ENCODE measurements at places on chromosomes 3 and 15.

DNA sequence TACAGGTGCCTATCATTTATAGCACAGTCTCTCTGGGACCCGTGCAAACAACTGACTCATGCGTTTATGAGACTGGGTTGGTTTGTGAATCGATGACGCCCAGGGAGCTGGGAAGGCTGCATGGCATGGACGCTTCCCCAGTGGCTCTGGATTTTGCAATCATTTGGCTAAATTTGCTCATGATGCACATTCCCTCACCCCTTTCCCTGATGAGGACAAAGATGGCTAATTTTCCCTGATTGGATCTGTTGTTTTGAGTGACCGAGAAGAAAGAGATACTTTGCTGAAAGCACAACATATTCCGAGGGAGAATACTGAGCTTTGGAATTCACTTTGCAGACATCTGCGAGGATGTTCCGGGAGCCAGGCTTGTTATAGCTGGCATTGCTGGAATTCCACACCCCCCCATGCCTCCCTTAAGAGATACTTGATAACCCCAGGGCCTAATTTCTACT lies 51.1 kb downstream of the CGNL1 start:
- no peak for DNase-seq

GRCh38 chr3:87706176-87706575 lies 352.6 kb downstream of the CGGBP1 start:
- no peak for DNase-seq

DNA sequence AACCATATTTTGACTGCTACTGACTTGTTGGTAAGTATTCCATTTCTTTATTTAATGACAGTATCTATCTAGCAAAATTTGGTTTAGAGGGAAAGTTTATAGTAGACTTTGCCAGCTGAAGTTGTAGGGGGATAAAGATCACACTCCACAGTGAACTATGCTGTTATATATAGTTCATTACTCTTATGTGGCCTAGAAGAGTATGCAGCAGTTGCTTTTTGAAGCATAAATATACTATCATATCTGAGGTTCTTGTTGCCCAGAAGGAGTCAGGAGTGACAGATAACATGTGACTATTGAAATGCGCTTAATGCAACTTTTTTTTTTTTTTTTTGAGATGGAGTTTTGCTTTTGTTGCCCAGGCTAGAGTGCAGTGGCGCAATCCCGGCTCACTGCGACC lies 25.6 kb upstream of the MCF2L2 start:
- DNase-seq, result no peak

DNA sequence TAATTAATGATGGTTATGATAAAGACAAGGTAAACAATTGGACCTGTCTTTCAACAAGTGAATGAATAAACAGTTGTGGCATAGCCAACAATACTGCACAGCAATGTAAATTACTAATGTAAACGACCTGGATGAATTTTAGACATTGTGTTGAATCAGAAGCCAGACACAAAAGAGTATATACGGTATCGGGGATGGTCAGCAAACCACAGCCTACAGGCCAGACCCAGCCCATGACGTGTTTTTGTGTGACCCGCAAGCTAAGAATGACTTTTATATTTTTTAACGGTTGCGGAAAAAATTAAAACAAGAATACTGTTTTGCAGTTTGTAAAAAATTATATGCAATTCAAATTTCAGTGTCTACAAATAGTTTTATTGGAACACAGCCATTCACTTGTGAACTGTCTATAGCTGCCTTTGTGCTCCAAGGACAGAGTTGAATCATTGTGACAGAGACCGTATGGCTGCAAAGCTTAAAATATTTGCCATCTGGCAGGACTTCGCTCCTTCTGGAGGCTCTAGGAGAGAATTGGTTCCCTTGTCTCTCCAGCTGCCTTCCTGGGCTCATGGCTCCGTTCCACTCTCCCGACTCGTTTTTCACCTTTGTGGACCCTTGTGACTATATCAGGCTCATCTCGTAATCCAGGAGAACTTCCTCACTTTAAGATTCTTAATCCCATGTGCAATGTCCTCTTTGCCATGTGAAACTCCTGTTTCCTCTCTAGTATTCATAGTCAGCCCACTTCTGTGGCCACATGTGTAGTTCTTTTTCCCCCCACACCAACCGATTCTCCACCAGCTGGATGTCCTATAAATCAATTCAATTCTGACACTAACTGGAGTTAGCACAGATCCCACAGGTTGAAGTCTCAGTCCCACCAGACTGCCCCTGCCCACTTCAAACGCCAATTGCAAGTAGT lies 72.7 kb downstream of the CMTM8 start:
- no peak for DNase-seq

DNA sequence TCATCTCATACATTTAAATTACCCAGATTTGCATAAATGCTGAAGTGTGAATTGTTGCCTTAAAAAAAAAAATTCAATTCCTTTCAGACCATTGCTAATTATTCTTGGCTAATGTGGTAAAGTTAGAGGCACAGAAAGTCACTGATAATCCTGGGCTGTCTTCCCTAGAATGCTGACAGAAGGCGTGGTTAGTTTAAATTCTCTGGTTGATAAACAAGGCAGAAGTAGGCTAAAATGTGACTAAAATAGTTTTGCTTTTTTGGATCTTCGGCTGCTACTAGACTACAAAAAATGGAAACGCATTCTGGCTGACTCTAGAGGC lies 193.7 kb downstream of the OTOL1 start:
- no peak for DNase-seq

DNA sequence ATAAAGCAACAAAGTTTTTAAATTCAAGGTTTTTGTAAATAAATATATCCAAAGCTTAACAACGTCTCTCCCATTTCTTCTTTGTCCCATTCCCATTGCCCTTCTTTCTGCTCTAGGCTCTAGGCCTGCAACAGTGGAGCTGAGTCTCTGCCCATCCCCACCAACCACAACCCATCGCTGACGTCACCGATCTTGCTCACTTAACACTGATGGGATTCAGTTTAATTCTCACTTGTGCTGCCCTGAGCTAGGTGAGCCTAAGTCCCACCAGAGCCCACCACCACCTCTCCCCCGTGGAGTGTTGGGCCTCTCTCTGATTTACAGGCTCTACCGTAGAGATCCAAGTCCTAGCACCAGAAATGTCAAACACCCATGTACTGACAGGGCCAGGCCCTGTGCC lies 61.3 kb upstream of the RAB6B start:
- DNase-seq, result no peak

GRCh38 chr3:188807006-188807405 lies 364.8 kb upstream of the TPRG1 start:
- DNase-seq, result no peak

GRCh38 chr15:59313641-59314332 lies 58.9 kb downstream of the MYO1E start:
- DNase-seq, result no peak
